ENCODE measurements at places on chromosomes 7 and 10.
A peak's percentile ranks its signal among the peaks of the same experiment; 100 is the strongest.

GRCh38 chr10:30583778-30584415, 45.7 kb downstream of the LYZL2 start:
- DNase-seq: peak; percentile 85

GRCh38 chr10:133473270-133473669, 19.5 kb downstream of the SCART1 start:
- DNase-seq: no peak

- DNase-seq: no peak
Measured at GRCh38 chr10:12156367-12157123, 27.1 kb downstream of the SEC61A2 start.

- DNase-seq: no peak
Measured at GRCh38 chr7:131733604-131734003, 177.2 kb upstream of the PODXL start.

DNA sequence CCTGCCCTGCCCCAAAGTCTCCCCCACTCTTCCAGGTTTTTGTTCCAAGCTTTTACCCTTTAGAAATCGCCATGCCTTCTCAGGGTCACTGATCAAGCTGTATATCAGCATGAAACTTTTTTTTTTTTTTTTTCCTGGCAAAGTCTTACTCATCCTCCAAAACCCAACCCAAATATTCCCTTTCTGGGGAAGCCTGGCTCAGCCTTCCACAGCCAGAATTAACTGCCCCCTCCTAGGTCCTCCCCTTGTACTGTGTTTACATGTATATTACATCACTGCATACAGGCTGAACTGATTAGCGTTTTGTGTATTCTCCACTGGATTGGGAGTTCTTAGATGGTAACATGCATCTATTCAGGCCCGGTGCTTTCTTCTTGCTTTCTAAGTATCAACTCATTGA, 4.6 kb upstream of the NOBOX start:
- DNase-seq: peak; percentile 52

- no peak for DNase-seq
Measured at GRCh38 chr10:120861178-120861855, 10.2 kb downstream of the WDR11 start.

GRCh38 chr10:76297780-76298281, 866.4 kb downstream of the LRMDA start:
- DNase-seq: no peak

- DNase-seq: peak; percentile 39
Measured at GRCh38 chr7:30331338-30331737, 46.9 kb downstream of the ZNRF2 start.

GRCh38 chr7:107291434-107291833, 122.6 kb downstream of the HBP1 start:
- no peak for DNase-seq

GRCh38 chr7:76303202-76304147, 1.0 kb downstream of the HSPB1 start:
- peak; percentile 97 for DNase-seq

- DNase-seq: peak; percentile 91
Measured at GRCh38 chr7:93228302-93228701, 2.0 kb upstream of the HEPACAM2 start.

- no peak for DNase-seq
Measured at GRCh38 chr7:35319606-35320005, 65.7 kb upstream of the TBX20 start.

- no peak for DNase-seq
Measured at GRCh38 chr7:86558680-86559501, 84.8 kb upstream of the GRM3 start.

DNA sequence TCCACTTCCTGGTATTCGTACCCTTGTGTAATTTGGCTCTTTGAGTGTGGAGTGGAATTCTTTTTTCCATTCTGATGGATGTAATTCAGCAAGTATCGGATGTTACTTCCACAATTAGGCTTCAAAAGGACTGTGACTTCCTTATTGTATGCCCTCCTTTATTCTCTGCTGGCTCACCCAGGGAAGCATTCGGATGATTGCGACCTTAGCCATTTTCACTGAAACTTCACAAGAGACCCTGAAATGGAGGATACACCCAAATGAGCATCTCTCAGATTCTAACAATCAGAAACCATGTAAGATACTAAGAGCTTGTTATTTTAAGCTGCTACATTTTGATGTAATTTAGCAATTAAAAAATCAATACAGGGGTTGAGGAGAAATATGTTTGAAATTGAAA, 493.1 kb downstream of the DNAJB9 start:
- DNase-seq: no peak

GRCh38 chr10:44805466-44806210, 105.5 kb upstream of the TMEM72 start:
- no peak for DNase-seq

DNA sequence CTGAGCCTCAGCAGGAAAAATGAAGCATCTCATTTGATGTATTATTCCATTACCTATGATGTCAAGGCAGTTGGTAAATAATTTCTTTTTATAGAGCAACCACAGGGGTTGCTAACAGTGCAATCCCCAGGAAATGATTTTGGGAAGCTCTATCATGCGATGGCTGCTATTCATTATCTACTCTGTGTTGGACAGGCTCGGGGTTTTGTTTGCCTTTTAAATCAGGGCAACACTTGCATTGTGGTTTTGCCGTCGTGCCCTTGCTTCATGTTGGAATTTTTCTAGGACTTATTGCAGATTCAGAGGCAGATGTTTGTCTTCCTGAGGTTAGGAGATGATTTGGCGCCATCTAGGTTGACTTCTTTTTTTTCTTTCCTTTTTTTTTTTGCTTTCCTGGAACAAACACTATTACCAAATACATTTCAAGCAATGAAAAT, 128.4 kb downstream of the BICC1 start:
- DNase-seq: peak; percentile 93

DNA sequence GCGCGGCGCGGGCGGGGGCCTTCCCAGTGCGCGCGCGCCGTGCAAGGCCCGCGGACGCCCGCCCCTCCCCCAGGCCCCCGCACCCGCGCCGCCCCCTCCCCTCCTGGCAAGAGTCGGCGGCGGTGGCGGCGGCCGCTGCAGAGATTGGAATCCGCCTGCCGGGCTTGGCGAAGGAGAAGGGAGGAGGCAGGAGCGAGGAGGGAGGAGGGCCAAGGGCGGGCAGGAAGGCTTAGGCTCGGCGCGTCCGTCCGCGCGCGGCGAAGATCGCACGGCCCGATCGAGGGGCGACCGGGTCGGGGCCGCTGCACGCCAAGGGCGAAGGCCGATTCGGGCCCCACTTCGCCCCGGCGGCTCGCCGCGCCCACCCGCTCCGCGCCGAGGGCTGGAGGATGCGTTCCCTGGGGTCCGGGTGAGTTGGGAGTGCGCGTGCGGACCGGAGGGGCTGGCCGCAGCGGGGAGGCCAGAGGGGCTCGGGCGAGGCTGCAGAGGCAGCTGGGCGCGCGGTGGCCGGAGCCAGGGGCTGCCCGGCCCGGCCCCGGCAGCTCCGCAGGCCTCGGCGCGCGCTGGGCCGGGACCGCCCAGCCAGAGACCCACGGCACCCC, at the start of gene BMPR1A:
Gene BMPR1A, plus strand, starts transcription at position 109 of the 602 bp plus-strand sequence. CDS start 119,400 bp downstream, outside the sequence.
- peak; percentile 98 for DNase-seq

GRCh38 chr10:99345350-99345749, 16.2 kb downstream of the CNNM1 start:
- DNase-seq: no peak

DNA sequence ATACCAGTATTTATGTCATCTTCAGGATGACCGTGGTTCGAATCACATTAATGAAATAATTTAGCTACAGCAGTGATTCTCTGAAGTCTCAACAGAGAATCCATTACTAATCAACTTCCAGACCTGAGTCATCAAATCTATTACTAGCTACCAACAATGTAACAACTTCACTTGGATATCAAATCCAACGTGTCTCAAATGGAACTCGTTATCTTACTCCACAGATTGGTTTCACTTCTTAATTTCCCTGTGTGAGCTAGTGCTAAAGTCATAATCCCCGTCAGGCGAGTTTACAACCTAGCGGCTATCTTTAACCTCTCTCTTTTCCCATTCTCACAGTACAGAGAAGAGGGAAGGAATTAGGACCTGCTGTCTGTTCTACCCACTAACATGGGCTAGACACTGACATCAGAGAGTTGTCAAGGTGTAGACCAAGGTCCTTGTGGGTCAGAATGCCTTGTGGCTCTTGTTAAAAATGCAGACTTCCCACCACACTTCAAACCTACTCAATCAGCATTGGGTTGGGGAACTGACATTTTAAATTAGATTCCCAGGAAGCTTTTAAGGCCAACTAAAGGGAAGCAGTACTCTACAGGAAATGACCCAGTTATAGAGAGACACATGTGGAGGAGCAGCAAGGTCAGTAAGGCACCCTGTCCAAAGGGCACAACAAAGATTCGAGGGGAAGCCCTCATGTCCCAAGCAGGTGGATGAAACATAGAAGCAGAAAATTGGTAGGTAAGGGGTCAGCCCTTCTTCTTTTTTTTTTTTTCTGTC, 57.3 kb upstream of the GSAP start:
- DNase-seq: no peak

GRCh38 chr10:95421782-95422181, 131.0 kb upstream of the PDLIM1 start:
- DNase-seq: no peak

GRCh38 chr10:60784641-60785040, 6.4 kb downstream of the CDK1 start:
- no peak for DNase-seq

DNA sequence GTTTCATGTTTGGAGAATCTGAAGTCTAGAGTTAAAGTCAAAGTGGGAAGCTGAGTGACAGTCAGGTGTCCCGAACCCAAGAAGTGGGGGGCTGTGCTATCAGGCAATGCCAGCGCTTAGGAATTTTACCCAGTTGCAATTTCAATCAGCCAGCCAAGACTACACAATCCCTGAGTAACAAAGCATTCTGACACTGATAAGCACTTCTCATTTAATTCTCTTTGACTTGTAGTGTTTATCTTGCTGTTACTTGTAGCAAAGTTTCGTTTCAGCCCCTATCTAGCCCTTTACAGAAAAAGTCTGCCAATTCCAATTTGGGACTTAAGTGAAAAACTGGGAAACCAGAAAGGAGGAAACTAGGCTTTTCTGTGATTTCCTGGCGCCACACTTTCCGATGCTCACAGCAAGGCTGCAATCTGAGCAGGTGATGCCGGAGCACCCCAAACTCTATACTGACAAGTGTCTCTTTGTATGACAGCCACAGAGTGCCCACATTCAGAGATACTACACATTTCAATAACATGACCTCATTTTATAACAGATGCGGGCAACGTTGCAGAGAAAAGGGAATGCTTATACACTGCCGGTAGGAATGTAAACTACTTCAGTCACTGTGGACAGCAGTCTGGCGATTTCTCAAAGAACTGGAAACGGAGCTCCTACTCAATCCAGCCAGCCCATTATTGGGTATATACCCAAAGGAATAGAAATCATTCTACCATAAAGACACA, 61.0 kb downstream of the ITIH5 start:
- DNase-seq: no peak

GRCh38 chr10:37379991-37380390, 254.6 kb downstream of the ANKRD30A start:
- DNase-seq: no peak

DNA sequence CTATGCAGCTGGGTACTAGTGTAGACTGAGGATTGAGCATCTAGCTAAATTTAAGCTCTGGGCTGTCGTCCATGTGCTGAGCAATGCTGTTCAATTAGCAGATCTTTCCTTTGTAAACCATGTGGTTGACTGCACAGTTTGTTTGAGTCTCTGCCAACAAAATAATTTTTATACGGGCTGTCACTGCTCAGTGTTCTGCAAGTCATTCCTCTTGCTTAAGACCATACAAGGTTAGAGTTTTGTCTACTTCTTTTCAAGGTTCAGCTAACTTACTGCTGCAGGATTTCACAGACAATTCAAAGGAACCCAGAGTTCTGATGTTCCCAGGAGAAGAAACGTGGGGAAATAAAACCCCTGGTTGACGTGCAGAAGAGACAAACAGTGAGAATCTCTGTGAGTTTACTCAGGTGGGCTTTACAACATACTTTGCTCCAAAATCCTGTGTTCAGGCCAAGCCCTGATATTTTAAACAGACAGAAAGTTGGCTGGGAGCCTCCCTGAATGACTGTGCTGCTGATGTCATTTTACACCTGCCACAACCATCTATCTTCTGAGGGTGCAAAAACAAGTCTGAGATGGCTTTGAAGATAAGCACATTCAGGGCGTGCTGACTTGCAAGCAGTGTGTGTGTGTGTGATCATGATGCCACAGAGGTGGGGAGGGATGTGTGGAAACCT, 177.1 kb upstream of the SVIL start:
- DNase-seq: peak; percentile 96

DNA sequence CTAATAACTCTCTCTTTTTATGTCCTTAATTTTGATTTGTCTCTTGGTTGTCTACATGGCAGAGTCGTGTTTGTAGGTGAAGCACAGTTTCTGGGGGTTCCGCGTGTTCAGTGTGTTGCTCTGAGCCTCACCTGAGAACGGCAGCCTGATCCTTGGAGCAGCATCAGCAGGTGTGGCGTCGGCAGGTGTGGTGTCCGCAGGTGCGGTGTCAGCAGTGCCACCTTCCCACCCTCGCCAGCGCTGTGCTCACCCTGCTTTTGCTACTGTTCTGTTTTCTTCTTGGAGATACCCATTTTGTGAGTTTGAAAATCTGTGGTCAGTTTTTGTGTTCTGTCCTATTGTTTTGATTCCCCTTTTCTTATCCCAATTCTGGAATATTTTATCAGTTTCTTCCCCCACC, 406.6 kb downstream of the GLRX3 start:
- no peak for DNase-seq

DNA sequence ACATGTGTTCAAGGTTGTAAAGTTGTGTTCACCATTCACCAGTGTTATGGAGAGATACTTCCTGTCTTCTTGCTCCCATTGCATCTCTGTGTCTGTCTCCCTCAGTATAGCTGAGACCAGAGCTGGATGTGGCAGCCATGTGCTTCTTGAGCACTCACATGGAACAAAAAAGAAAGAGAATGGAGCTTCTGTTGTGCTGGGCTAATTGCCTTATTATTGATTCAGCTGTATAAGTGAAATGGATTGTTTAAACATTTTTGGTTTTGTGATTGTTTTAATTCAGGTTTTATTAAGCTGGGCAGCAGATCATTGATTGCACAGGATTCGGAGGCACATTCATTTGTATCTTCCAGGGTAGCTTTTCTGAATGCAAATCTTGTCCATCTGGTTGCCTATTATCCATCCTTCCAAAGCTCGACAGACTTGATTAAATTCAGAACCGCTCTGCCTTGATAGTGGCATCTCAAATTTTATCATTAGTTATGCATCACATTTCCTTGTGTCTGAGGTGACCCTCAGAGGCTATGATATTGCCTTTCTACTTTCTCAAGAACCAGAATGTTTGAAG, 119.9 kb downstream of the CCNY start:
- no peak for DNase-seq

DNA sequence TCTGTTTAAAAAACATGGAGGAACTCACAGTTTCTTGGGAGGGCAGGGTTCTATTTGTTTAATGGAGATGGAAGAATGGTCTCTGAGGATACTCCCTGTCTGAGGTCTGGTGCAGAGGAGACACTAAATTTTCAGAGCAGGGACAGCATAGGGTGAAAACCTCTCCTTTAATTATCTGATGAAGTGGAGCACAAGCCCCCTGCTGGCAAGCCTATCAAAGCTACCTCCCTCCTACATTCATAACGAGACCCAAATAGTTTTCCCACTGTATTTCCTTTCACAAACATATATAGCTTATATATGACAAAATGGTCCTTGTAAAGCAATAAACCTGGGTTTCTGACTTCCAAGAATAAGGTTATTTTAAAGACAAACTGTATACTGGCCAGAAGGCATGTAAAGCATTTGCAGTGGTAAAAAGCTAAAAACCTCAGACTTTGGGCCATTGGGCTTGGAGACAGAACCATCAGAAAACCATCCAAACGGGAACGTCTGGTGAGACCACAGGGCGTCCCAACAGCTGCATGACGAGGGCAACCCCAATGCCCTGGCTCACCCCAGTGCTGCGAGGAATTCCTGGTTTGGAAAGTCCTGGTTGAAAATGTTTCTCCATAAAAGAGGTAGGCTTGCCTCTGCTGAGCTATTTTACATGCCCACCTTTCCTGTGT, 201.3 kb downstream of the FANK1 start:
- no peak for DNase-seq
